ENCODE measurements at places on chromosomes 6 and 20.
A peak's percentile ranks its signal among the peaks of the same experiment; 100 is the strongest.

GRCh38 chr6:106617302-106617701 lies 12.0 kb downstream of the RTN4IP1 start:
- DNase-seq: no peak

DNA sequence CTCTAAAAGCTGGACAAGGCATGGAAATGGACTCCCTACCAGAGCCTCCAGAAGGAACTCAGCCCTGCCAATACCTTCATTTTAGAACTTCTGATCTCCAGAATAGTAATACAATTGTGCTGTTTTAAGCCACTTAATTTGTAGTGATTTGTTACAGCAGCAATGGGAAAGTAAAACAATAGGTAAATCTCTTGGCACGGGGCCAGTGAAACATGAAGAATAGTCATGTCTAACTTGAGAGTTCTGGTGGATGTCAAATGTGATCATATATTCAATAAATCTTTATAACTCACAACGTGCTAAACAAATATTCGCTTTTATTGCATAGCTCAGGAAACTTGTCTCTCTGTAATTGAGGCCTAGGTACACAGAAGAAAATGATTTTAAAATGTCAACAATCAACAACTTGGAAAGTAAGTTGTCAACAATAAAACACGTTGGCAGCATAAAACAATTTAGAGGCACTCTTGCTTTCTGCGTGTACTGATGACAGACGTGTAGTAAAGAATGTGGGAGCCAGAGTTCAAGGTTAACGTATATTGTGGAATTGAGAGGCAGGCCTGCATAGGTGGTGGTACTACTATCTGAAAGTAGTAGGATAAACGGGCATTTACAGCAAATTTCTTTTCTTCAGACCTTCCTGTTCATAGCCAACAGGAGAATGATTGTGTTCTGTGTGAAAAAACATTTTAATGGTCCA lies 140.5 kb upstream of the OPRM1 start:
- DNase-seq: no peak

DNA sequence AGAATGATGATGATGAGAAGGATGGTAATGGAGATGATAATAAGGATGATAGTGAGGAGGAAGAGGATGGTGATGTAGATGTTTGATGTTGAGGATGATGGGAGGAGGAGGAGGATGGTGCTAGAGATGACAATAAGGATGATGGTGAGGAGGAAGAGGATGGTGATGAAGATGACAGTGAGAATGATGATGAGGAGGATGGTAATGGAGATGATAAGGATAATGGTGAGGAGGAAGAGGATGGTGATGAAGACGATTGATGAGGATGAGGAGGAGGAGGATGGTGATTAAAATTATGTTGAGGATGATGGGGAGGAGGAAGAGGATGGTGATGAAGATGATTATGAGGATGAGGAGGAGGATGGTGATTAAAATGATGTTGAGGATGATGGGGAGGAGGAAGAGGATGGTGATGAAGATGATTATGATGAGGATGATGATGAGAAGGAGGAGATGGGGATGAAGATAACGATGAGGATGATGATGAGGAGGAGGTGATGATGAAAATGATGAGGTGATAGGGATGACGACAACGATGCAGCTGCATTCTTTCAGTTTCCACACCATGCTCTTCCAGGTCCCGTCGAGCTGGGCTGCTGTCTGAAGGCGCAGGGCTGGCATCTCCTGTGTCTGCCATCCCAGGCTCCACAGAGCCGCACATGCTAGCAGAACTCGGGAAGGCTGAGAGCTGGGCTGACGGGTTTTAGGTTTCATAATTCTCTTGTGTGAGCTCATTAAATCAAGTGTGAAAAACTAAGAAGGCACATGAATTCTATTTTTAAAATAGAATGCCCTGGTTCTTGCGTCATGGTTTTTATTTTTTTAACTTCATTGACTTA lies 274.9 kb downstream of the SMOC2 start:
- DNase-seq: no peak

DNA sequence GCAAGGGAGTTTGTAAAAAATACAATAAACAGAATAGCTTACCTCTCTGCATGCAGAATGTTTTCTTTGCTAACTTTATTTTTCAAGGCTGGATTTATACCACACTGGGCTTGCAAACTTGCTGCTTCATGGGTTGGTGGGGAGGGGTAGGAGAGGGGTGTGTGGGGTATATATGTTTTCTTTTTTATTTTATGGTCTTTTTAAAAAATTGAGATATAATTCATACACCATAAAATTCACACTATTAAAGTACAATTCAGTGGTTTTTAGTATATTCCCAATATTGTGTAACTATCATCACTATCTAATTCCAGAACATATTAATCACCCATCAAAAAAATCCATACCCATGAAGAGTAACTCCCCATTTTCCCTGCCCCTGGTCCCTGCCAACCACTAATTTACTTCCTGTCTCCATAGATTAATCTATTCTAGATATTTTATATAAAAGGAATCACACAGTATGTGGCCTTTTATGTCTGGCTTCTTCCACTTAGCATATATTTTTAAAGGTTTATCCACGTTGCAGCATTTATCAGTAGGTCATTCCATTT lies 14.3 kb upstream of the TRPC4AP start:
- DNase-seq: no peak

GRCh38 chr6:105209950-105210706 lies 30.3 kb upstream of the POPDC3 start:
- peak; percentile 90 for DNase-seq

GRCh38 chr6:114428341-114428740 lies 85.5 kb upstream of the HS3ST5 start:
- no peak for DNase-seq

DNA sequence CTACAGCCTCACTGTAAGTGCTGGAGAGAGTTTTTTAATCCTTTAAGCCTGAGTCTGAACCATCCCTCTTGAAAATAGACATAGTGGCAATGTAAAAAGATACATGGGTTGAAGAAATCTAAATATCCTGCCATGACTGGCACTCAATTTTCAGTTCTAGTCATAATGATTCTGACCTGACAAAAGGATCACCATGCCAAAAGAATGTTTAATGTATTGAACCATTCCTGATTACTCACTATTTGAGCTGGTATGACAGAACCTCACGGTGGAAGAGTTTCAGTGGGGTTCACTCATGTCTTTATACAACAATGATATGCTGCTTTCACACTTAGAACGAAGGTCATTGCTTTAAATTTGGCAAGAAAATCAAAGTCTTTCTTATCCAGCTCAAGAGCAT lies 93.4 kb downstream of the HIVEP2 start:
- DNase-seq: no peak

DNA sequence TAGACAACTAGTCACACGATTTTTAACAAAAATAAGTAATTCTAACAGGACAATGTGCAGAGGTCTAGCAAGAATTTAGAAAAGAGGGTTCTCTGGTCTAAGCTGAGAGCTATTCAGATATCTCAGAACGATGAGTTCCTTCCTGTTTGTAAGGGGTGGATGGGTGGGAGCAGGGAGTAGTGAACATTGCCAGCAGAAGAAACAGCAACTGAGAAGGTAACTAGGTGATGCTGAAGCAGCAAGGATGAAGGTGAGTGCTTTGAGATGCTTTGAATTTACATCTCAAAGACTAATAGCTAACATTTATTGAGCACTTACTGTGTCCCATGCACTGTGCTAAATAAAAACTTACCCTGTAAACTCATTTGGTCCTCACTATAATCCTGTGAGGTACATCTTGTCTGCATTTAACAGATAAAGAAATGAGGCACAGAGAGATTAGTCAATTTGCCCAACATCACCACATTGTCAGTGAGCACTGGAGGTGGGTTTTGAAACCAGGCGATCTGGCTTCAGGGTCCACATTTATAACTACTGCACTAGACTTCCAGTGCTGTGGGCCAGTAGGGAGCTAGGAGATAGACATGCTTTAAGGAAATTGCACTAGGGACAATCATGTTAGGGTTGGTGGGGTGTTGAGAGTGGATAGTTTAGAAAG lies 15.7 kb downstream of the BRD2 start:
- no peak for DNase-seq

All from fibroblast of lung (primary cell).